ENCODE measurements at places on chromosomes 11 and 22. TPM values are rescaled to one million over a fixed set of nuclear protein-coding genes. Genes with fewer than 3 reads are reported as not detected.

The SPDYC gene
- total RNA-seq = not detected

The CRYBB2 gene
- total RNA-seq = not detected

The XNDC1N gene
- total RNA-seq = 14.7 TPM

The NOX4 gene
- total RNA-seq = not detected

The POU2AF3 gene
- total RNA-seq = not detected

The TSG101 gene
- 49.5 TPM for total RNA-seq

The P2RY2 gene
- total RNA-seq = not detected

The SCO2 gene
- 3.8 TPM for total RNA-seq

The APOL4 gene
- total RNA-seq = 0.52 TPM

The PIWIL4 gene
- total RNA-seq = 0.84 TPM

The OR52A5 gene
- not detected for total RNA-seq

The DDI1 gene
- not detected for total RNA-seq

The ANKK1 gene
- total RNA-seq = 0.11 TPM

The ABTB2 gene
- 32.9 TPM for total RNA-seq

The NXPE2 gene
- not detected for total RNA-seq

The ELFN2 gene
- total RNA-seq = 0.11 TPM

The GRIA4 gene
- not detected for total RNA-seq

The TRIM49D2 gene
- not detected for total RNA-seq

The CPSF7 gene
- total RNA-seq = 123 TPM

- DNase-seq = no peak
Measured at GRCh38 chr11:32213223-32213622, 122.3 kb downstream of the RCN1 start.

- DNase-seq = no peak
Measured at GRCh38 chr11:93059117-93059957, 89.9 kb downstream of the MTNR1B start.

GRCh38 chr11:128579798-128580504, 7.4 kb downstream of the ETS1 start:
- no peak for DNase-seq

GRCh38 chr22:39690881-39691605, 120.5 kb downstream of the CACNA1I start:
- DNase-seq = no peak

- no peak for DNase-seq
Measured at GRCh38 chr22:19918332-19919106, 23.1 kb upstream of the COMT start.

- no peak for DNase-seq
Measured at GRCh38 chr11:91248199-91248807, 976.3 kb upstream of the FAT3 start.

DNA sequence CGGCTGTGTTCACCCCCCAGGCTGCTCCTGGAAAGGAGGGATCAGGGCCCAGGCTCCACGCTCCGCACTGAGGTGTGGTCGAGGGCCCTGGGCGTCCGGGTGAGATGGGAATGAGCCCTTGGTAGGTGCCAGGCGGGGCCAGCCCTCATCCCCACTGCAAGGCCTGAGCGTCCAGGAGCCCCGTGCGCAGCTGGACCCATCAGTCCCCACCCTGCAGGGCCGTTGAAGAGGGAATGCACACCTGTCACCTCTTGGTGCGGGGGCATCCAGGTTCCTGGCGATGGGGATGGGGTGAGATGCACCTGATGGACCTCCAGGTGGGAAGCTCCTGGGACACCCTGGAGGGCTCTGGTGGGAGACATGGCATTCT, 72.2 kb downstream of the KCNQ1 start:
- peak; percentile 3 for DNase-seq

DNA sequence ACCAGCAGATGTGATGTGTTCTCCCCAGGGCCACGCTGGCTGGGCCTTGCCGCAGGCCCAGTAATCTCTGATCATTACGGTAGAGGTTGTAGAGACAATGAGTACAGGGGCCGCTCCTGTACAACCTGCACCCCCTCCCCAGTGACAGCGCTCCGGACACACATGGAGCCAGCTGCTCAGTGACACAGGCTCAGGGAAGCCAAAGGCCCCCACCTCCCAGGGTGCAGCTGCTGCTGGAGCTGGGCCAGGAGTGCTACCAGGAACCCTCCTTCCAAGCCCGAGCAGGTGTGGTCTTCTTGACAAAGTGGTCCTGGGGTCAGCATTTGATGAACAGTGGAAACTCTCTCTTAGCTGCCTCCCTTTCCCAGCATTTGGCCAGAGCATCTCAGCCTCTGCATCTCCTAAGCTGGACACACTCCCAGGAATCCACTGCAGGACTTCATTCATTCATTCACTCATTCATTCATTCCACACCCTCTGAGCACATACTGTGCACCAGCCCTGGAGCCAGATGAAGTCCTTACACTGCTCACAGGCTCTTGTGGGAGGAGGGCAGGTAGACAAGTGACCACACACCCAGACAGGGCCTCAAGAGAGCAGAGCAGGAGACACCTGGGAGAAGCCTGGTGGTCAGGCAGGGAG, 49.6 kb upstream of the MPEG1 start:
- DNase-seq = no peak

DNA sequence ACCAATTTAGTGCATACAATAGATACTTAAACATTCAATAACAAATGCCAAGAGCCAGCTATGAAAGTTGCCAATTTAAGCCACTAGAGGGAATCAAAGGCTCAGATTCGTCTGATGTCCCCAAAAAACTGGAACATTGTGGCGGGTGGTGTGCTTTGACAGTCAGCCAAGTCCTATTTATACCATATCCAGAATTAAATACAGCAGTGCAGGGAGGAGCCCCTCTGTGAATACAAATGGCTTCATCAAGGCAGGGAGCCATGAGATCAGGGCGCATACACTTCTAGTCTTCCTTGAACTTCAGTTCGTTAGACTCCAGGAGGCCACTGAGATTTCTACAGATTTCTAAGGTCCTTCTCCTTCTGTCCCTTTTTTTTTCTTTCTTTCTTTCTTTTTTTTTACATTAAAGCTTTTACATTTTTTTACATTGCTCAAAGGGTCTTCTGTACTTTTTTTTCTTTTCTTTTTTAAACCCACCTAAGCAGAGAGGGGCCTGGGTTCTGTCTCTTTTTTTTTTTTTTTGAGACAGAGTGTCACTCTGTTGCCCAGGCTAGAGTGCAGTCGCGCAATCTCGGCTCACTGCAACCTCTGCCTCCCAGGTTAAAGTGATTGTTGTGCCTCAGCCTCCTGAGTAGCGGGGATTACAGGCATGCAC, 41.5 kb upstream of the HSPA8 start:
- DNase-seq = no peak

GRCh38 chr22:40347300-40347699, 1.0 kb downstream of the ADSL start:
- no peak for DNase-seq

- no peak for DNase-seq
Measured at GRCh38 chr11:18650859-18651557, 16.9 kb upstream of the SPTY2D1 start.

DNA sequence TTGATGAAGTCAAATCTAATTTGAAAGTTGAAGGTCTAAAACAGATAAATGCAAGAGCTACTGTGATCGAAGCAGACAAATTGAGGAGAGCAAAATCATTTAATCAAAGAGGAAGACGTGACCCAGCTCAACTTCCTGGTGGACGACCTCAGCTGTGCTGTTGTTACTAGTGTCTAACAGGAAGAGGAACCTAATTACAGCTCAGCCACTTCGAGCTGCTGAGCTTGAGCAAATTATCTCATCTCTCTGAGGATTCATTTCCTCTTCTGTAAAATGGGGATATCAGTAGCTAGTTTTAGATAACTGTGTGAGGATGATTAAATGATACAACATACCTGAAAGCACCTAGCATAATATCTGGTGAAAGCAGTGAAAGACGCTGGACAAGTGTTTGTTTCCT, 48.6 kb upstream of the OLFML1 start:
- no peak for DNase-seq

GRCh38 chr11:117874910-117875381, 1.5 kb downstream of the FXYD6 start:
- DNase-seq = no peak

DNA sequence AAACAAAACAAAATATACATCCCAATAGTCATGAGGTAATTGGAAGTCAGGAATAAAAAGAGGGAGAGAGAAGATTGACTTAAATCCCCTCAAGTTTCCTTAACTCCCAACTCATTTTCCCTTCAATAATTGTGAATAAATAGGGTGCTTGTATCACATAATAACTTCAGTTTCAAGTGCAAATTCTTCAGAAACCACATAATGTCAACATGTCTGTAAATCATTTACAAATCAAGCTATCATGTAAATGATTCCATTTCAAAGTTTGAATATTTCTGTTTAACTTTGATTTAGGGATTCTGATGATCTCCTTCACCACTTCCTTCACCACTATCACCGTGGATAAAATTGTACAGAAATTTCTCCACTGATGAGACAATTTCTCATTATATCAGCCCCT, 23.2 kb downstream of the CASP5 start:
- DNase-seq = no peak

- no peak for DNase-seq
Measured at GRCh38 chr22:37626144-37626543, 13.3 kb upstream of the SH3BP1 start.

DNA sequence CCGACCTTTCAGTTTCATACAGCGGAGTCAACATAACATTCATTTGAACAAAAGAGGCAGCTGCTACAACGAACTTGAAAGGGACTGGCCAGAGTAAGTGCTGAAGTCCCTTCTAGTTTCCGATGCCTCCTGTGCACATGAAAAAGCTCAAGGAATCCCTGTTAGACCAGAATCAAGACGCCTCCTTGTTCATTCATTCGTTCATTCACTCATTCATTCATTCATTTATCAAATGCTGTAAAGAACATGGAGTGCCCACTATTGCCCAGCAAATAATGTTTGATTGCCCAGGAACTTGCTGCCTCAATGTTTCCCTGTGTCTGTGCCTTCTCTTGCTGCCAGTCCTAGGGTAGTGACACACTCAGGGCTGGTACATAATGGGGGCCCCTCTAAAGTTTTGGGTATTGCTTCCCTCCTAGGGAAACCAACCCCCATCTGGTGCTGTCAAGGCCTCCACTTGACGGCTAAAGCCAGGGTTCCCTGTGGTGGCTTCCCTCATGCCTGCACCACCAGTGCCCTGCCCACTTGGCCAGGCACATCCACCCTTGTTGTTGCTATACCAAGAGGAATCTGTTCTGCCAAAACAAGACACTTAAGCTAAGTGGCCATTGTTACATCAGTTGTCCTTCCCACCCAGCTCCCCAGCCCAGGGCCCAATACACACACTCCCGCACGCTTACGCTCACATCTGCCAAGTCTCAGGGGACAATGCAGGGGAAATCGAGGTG, 3.8 kb downstream of the TMPRSS13 start:
- DNase-seq = no peak

DNA sequence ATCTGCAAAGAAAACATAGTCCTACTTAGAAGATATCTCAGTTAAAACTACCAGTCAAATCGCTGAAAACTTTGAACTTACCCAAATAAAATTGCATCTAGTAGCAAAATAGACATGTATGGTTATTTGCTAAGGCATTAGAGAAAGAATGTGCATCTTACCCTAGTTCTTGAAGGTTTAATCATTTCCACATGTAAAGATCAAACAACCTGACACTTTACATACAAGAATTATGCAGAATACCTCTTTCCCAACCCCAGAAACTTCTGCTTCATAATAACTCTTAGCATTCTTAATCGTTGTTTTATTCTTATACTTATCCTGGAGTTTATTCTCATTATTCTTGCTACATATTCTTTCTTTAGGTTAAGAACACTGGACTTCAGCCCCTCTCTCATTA, 9.9 kb downstream of the OR5AP2 start:
- DNase-seq = no peak

- no peak for DNase-seq
Measured at GRCh38 chr11:19929147-19929546, 216.5 kb downstream of the NAV2 start.

- no peak for DNase-seq
Measured at GRCh38 chr22:47392729-47393128, 630.3 kb downstream of the TBC1D22A start.

- DNase-seq = no peak
Measured at GRCh38 chr11:12120031-12121008, 9.9 kb downstream of the MICAL2 start.

DNA sequence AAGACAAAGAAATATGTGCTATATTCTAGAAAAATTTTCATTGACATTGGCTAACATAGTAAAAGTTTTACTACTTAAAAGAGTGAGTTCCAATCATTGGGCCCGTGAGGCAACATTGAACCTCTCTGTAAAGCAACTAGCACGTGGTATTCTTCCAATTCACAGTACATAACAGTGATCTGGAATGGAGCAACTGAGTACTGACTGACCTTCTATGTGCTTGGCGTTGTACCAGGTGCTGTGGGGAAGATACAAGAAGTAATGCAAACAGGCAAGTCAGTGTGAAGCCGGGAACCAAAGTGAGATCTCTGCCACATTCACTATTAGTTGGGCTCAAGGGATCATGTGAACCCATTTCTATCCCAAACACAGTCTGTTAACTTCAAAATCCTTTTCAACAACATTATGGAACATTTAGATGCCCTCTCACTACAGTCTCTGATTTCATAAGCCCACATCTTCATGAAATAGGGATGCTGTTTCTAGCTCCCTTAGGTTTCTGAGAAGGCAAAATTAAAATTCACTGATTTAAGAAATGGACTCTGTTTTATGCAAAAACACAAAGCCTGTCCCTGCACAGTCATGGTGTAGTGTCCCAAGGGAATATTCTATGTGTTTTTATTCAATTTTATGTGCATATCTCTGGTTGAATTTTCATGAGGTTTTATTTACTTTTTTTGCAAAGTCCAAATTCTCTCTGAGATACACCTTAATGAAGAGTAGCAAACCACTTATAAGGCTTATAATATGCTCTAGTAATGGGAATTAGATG, 61.8 kb upstream of the NCAM1 start:
- no peak for DNase-seq

DNA sequence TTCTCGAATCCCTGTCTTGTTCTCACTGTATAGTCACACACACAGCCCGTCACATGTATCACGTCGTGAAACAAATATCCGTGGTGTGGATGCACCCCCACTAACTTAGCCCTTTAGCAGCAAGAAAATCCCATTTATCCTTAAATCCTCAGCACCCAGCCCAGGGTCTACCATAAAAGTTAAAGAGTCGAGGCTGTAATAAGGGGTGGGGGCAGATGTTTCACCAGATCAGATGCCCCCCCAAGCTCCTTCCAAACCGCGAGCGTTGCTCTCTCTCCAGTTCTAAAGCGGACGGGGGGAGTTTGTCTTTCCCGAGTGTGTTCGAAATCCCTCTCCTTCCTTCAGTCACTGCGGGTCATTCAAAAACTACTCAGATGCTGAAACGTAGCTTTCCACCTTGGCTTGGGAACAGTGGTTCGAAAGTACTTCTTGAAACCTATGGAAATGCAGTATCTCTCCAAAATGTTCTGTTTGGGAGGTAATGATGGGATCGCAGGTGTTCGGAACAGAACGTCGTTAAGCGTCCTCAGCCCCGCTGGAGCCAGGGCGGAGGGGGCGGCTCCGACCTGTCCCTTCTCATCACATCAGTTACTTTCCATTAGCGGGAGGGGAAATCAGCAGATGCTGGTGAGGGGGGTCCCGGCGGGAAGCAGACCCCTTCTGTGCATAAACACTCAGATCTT, 156.2 kb downstream of the BRD1 start:
- no peak for DNase-seq

- no peak for DNase-seq
Measured at GRCh38 chr11:47775240-47775869, 8.2 kb upstream of the FNBP4 start.

- no peak for DNase-seq
Measured at GRCh38 chr11:27718346-27718862, 18.1 kb upstream of the BDNF start.

GRCh38 chr22:46788441-46789172, 26.2 kb downstream of the TBC1D22A start:
- DNase-seq = no peak

- no peak for DNase-seq
Measured at GRCh38 chr11:6824136-6824823, 21.2 kb upstream of the OR10A5 start.

Data from activated T-helper 2 cell treated with anti-CD3 and anti-CD28 coated beads, Interferon-gamma antibody, Interleukin-2, Interleukin-4, amounts not matched to agents 10 μg/mL and 5 μg/mL and 100 μg/mL, durations not matched to agents 14 hours and 24 hours and 36 hours (primary cell).